ENCODE measurements at places on chromosomes 2 and 18.

DNA sequence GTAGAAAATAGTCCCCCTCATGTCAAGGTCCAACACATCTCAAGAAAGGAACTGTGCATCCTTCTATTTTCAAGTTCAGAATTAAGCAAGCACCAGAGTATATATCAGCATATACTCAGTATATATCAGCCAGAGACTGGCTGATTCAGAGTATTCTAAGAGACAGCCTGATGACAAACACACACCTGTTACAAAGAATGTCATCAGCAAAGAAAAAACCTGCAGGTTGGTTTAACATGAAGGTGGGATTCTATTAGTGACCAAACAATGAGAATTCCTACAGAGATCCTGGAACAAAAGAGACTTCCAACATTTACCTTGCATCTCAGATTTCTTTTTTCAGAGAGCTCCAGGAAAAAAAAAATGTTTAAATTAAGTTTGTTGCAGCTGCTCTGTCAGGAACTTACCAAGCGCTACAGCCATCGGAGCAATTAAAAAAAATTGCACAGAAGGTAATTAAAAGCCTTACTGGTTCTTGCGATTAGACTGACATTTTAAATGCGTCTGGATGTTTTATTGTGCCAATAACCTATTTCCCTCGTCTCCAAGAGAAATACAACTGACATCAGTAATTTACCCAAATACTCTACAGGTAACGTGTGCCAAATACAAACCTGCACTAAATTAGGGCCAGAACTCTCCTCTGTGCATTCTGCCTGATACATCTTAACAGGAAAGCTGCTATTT lies 218.1 kb downstream of the HNMT start:
- DNase-seq, result no peak

GRCh38 chr2:122707224-122707824 lies 951.9 kb downstream of the TSN start:
- no peak for DNase-seq

DNA sequence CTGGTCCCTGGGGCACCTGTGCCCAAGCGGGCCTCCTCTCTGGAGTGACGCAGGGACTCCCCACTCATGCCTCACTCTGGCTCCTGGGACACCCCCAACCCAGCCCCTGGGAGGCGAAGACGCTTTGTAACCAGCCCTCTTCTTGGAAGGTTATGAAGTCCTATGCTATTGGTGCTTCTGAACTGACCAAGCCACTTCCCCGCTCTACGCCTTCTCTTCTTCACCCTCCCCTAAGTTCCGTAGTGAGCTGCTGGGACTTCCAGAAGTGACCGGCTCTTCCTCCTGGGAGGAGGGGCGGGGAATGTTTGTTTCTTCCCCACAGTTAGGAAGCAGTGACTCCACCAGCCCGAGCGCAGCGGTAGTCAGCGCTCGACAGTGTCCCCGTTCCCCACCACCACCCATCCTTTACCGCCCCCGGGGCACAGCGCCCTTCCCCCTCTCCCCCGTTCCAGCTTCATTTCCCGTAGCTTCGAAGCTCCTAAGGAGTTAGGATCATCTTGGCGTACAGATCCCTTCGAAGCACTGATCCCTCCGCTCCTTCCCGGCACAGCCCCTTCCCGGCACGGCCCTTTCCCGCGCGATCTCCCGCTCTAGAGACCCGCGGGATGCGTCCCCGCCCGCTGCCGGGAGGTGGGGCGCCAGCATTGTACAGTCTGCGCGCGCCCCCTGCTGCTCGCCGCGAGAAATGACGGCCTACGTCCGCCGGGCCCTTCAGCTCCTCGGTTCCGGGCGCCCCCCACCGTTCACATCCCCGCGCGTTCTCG lies 25.3 kb upstream of the NOTO start:
- DNase-seq, result peak; percentile 99

DNA sequence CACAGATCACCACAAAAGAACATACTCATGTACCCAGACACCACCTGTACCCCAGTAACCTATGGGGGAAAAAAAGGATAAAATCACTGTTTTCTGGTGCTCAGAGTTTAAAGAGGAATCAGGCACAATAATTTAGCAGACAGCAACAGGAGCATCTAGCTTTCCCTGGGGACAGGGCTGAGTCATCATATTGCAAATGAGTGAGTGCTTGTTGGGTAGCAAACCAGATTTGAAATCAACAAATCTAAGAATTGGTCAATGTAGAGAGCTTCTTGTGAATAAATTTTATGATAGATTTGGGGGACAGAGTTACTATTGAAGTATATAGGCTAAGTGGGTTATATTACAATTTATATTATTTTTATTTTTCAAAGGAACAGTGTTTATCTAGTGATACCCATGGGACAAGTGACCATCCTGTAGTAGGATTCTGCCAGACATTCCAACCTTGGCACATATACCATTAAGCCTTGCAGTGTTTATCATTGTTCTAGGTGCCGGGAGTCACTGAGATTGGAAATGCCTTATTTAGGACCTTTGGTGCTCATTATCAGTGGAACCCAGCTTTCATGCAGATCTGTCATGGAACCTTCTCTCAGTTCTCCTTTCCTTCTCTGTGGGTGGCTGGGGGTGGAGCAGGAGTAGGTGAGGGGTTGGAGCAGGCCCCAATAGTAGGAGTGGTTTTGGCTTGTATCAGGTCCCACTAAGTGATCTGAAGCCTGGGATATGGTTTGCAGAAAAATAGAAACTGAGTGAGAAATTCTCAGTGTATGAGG lies 117.2 kb downstream of the CERS6 start:
- peak; percentile 71 for DNase-seq
